Heart right ventricle (tissue), 16 donors: ENCODE measurements at places on chromosomes 5 and 9. TPM values are rescaled to one million over a fixed set of nuclear protein-coding genes. Genes with fewer than 3 reads are reported as not detected.

Gene CAPSL
- not detected for total RNA-seq

Gene HAND1
- 22.2 TPM for total RNA-seq

Gene MAMDC2
- 5.2 TPM for total RNA-seq

Gene CCL28
- total RNA-seq = 0.30 TPM

Gene FOXD4L5
- not detected for total RNA-seq

Gene GABRA6
- total RNA-seq = not detected

Gene CCDC112
- total RNA-seq = 6.7 TPM

Gene SPATA31A3
- total RNA-seq = not detected

Gene GBGT1
- total RNA-seq = 9.9 TPM

- no peak for DNase-seq
Measured at GRCh38 chr5:30113542-30113941, 1079.9 kb upstream of the CDH6 start.

DNA sequence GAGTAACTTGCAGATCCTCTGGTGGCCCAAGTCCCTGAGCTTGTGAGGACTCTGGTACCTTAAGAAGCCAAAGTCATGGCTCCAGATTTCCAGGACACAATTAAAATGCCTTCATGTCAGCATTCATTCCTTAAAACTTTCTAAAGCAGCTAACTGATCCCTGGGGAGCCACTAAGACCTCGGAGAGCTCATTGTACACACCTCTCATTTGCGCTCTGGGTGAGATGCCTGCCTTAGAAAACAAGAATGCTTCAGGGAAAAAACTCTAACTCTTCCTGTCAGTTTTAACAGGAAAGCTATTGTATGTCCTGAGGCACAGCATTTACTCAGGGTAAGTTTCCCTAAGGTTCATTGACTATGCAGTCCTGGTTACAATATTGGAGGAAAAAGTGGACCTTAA is 285.0 kb downstream of the EFNA5 start:
- no peak for DNase-seq

DNA sequence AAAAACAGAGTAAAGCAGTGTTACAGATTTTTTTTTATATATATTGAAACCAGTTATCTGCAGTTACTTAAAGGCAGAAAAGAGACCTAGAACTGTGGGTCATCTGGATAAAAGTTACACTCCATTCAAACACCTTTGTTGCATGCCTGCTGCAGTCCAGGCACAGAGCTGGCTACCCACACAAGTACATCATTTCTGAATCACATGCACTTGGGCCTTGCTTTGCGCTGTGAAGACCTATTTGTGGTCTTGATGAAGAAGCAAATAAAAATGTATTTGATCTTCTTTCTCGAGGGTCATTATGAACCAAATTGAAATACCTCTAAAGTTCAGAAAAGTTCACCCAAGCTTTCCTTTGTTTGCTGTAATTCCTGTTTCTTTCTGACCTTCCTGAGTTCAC is 503.0 kb upstream of the ZNF608 start:
- DNase-seq = no peak

DNA sequence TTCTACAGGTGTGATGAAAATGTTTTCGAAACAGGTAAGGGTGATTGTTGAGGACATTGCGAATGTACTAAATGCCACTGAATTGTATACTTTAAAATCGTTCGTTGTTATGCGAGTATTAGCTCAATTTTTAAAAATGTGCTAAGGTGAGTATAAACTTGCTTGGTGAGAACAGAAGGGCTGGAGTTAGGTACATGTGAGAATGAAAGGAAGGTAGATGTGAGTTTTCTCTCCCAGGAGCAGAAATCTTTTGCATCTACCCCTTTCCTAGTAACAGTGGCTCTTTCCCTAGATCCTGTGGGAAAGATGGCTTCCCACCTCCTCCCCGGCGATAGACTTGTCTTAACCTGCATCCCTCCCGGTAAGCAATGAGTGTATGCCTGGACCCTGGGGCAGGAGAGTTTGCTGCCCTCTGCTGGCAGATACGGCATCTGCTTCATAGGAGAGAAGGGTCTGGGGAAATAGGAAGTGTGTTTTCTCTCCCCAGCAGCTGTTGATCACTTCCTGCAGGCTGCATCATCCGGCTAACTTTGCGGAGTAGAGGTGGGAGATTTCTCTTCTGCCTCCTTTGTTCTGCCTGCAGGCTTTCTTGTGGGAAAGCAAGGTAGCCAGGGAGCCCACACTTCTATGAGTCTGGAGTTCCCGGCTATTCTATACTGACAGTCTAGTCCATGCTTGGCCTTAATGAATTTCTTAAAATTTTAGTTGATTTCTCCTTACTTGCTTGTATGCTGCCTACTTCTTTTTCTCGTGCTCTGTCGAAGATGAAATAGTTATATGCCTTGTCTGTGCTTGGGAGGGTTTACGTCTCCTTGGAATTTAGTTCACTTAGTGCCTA is 373.3 kb upstream of the SEMA6A start:
- DNase-seq = peak; percentile 59

DNA sequence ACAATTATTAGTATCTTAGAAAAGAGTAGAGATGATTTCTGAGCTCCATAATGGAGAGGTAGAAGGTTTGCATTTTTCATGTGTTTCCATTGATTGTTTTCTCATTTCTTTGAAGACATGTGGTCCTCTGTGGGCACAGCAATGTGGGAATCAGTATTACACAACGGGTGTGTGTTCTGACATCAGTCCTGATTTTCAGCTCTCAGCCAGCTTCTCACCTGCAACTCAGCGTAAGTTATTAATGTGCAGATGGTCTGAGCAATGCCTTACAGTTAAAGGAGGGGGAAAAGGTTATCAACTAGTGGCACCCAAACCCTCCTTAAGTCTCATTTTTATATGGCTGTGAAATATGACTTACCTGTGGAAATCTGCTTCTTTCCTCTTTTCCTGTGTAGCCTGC is 59.1 kb downstream of the ITGA2 start:
- DNase-seq = no peak

DNA sequence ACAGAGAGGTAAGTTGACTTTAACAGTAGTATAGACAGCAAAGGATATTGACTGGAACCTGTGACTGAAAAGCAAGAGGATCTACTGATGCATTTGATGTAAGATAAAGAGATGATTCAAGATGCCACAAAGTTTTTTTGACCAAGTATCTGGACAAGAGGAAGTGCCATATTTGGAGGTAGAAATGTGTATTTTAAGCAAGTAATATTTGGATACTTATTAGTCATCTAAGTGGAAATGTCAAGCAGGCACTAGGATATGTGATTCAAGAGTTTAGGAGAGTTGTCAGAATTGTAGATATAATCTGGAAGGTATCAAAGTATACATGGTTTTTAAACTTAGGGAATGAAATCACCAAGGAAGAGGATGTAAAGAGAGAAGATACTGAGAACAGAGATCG is 686.1 kb upstream of the CHD1 start:
- no peak for DNase-seq

GRCh38 chr5:78738693-78739300 is 90.2 kb upstream of the LHFPL2 start:
- no peak for DNase-seq

DNA sequence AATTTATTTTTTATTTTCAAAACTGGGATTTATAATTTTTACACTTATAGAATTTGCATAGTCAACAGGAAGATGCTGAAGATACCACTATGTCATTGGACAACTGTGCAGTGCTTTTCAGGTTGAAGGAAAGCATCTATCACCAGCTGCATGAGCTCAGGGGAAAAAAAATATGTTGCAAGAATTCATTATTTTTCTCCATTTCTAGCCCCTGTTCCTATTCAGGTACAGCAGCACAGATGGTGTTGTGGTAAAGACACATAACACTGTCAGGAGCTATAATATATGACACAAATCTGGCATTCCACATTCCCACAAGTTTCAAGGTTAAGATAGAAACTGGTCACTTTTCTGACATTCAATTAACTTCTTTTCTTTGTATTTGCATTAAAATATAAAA is 1088.6 kb downstream of the MAT2B start:
- no peak for DNase-seq

DNA sequence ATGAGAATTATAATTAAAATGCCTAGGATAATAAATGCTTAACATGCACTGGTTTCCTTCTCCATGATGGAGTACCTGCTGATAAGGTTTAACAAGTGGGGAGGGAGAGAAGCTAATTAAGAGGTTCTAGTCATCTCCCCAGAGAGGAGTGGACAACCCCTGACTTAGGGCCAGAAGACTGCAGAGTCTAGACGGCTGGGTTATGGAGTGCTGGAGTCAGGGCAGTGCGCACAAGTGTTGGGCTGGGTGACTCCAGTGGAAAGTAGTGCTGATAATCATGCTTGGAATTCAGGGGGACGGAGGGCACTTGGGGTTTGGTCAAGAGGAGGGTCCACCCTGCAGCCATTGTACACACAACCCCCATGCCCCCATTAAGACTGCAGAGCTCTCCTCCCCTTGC is 32.8 kb upstream of the TGFBI start:
- no peak for DNase-seq

DNA sequence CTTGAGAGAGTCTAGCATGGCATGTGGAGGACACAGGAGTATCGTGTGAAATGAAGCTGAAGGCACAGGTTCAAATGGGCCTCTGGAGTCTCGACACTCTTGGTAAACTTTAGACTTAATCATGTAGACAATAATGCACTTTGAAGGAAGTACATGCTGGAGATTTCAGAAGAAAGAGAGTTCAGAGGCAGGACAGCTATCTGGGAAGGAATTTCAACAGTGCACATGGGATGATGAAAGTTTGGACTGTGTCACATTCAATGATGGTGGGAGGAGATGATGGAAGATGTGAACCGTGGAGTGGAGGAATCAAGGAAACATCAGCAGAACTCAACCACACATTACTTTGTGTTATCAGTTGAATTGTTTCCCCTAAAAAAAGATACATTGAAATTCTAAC is 88.6 kb upstream of the PAPPA start:
- no peak for DNase-seq

DNA sequence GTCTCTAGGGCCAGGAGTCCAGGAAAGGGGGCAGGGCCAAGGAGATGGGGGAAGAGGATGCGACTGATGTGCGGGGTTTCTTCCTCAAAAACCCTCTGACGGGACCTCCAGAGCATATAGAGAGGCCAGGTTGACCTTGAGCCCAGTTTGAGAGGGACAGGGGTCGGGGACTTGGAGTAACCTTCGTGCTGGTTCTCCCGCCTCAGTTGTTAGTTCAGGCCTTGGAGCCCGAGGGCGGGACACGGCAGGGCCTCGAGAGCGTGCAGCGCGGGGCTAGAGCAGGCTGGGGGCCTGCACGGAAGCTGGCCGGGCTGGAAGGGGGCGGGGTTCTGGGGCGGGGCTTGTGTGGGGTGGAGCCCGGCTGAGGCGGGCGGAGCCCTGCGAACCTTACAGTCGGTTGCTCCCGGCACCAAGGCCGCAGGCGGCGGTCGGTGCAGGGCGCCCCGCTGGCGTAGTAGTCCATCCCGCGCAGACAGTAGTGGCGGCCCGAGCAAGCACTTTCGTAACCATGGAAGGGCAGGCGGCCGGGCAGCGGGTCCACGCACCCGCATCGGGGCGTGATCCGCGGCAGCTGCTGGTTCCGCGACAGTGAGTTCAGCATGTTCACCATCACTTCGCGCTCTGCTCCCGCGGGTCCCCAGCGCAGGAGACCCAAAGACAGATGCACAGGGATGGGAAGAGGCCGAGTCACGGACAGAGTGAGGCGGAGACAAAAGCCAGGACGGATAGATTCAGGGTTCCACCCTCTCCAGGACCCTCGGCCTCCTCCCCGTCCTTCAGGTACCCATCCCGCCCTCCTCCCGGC is 4.0 kb upstream of the MYORG start:
- DNase-seq = peak; percentile 72

GRCh38 chr9:15047028-15047551 is 136.9 kb upstream of the FREM1 start:
- DNase-seq = no peak

DNA sequence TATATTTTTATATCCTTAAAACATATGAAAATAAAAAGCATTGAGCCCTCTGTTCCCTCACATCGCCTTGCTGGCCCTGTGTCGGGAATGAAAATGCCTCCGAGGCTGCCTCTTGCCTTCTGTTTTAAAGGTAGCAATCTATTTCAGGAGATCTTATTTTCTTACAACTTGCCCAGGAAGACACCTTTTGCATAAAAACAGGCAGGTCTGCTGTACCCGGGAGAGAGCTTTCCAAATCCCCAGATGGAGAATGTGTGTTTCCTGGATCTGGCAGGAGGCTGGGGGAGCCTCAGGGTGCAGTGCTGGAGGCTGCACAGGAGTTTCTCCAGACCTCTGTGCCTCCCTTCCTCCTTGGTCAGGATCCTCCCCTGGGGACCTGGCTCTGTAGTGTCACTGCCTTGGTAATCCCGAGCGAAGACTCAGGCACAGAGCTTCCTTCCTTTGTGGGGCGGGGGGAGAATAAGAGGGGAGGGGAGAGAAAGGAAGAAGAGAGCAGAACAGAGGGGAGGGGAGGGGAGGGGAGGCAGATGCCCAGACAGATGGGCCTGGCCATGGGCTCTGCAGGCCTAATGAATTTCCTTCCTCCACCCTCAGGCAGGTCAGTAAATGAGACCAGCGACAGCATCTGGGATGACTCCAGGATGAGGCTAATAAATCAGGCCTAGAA is 104.0 kb upstream of the BOD1 start:
- no peak for DNase-seq

- no peak for DNase-seq
Measured at GRCh38 chr9:1366276-1366675, 316.1 kb downstream of the DMRT2 start.

- no peak for DNase-seq
Measured at GRCh38 chr5:106312360-106312759, 1358.4 kb downstream of the EFNA5 start.

- no peak for DNase-seq
Measured at GRCh38 chr5:88879724-88880123, 3.3 kb downstream of the MEF2C start.

GRCh38 chr5:118326481-118327045 is 661.8 kb downstream of the DTWD2 start:
- no peak for DNase-seq

DNA sequence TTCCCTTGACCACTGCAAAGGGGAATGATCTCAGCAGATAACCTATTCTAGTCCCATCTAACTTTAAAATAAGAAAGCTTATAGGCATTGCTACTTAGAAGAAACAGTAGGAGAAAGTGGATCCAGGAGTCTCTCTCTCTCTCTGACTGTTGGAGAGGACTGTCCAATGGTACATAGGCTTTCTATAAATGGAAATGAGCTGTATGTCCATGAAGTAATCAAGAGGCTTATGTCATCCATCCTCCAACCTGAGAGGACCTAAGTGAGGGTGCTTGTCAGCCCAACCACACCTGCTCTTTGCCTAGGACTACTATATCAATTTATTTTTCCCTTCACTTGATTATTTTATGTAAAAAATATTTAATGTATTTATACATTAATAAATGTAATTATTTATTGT is 172.3 kb downstream of the PAPPA start:
- no peak for DNase-seq

DNA sequence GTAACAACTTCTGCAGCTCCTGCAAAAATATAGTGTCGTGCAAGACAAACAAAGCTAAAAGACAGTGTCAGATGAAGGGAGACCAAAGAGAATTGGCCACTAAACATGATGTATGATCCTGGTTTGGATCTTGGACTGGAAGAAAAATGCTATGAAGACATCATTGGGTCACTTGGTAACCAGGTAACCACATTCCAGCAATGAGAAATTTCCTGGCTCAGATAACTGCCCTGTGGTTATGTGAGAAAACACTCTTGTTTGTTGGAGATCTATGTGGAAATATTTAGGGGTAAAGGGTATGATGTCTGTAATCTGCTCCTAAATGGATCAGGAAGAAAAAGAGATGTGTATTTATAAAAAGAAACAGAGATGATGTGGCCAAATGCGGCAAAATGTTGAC is 45.5 kb upstream of the ANKRD33B start:
- no peak for DNase-seq
